T47D (cell line): ENCODE measurements at places on chromosomes 6 and 20.

GRCh38 chr6:11763460-11764249 is 14.9 kb downstream of the ADTRP start:
- no peak for DNase-seq

GRCh38 chr6:107936162-107936909 is 21.7 kb downstream of the SEC63 start:
- DNase-seq: no peak

DNA sequence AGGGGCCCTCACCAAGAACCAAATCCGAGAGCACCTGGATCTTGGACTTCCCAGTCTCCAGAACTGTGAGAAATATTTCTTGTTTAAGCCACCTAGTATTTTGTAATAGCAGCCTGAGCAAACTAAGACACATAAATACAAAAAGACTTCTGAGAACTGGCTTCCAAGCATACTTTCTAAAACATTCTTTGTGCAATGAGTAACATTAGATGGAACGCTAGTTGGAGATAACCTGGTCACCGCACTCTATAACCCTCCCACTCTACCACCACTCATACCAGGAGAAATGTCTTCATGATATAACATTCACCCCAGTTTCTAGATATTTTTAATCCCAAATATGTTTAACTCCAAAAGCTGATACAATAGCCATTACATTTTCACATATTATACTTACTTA is 169.5 kb upstream of the THEMIS start:
- DNase-seq: no peak

GRCh38 chr6:25296217-25296905 is 17.2 kb downstream of the CARMIL1 start:
- no peak for DNase-seq

GRCh38 chr20:7571521-7572055 is 368.7 kb downstream of the HAO1 start:
- no peak for DNase-seq

DNA sequence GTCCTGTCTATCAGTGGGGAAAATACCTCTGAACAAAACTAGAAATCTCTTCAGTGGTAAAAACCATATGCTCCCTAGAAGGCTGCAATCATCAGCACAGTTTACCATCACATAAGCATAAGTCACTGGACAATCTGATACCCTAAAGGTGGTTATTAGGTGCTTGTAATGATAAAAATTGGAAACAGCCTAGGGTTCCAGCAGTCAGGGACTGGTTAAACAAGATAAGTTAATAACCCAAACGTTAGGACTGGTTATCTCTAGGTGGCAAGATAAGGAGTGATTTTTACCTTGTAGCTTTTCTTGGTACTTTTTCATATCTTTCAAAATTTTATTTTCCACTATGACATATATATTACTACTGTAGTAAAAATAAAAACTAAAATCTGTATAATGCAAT is 11.0 kb downstream of the ECI2 start:
- DNase-seq: no peak
